Neural crest cell (in vitro differentiated cells): ENCODE measurements at places on chromosomes 16 and 17. TPM values are rescaled to one million over a fixed set of nuclear protein-coding genes. Genes with fewer than 3 reads are reported as not detected.
A peak's percentile ranks its signal among the peaks of the same experiment; 100 is the strongest.

DNA sequence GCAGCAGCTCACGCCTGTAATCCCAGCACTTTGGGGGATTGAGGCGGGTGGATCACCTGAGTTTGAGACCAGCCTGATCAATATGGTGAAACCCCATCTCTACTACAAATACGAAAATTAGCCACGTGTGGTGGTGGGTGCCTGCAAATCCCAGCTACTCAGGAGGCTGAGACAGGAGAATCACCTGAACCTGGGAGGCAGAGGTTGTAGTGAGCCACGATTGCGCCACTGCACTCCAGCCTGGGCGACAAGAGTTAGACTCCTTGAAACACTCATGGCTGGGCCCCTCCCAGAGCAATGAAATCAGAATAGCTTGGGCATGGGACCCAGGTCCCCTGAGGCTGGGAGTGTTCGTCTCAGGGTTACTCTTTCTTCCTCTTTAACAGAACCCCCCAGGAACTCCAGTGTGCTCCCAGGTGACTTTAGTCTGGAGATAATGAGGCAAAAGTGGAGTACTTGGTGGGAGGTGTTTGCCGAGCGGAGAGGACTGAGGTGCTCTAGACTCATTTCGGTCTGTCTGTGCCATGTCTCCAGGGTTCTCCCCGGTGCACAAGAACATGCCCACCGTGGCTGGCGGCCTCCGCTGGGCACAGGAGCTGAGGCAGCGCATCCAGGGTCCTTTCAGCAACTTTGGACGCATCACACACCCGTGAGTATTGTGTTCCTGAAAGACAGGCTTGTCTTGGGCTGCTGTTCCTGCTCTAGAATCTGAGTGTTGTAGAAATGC lies 41.6 kb downstream of the DNAH9 start:
- no peak for DNase-seq

DNA sequence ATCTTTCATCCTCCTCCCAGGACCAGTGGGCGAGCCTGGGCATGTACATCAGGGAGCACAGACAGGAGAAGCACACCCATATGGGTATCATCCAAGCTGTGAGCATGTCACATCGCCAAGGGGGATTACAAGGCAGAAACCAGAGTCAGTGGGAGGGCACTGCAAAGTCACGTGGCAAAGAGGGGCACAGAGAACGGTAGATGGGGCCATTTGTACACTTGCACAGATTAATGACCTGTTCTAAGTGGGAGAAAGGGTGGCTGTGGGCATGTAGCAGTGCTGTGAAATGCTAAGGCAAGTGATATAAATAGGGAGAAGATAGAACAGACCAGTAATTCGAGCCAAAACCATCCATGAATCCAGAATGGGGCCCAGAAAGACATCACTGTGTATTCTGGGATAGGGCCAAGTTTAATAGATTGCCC lies 265.0 kb downstream of the CPPED1 start:
- DNase-seq, result no peak

DNA sequence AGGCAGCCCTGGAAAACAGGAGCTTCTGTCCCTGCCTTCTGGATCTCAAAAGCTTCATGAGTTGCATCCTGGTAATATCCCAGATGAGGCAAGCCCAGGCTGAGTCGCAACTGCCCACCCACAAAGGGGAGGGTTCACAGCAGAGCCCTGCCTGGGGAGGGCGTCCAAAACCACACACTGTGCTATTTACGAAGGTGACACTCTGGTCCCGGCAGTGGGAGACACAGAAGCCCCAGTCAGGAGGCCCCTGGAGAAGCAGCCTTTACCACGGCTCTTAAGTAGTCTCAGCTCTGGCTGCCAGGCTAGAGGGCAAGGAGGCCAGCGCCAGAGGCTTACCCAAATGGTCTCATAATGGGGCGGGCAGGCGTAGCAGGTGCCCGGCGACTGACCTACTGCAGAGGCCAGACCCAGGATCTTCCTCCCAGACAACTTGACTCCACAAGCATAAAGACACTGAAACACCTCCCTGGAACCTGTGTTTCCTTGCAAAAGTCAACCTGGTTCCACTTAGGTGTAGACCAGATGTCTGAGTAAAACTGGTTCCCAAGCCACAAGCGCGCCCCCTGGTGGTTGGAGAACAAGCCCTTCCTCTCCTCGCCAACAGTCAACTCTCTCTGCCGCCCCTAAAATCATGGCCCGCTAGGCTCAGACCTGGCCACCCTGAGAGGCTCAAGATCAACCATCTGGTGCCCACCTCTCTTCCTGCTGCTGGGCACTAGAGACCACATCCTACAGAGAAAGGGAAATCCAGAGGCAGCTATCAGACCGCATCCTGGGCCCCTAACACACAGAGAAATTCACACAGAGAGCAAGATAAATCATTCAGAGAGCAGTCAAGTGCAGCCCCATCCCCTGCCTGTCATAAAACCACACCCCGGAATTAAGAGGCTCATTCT lies 5.2 kb downstream of the AXIN2 start:
- peak; percentile 90 for DNase-seq

The C17orf78 gene
- total RNA-seq, result not detected in 2 replicates

GRCh38 chr17:64413513-64413912 lies 22.9 kb upstream of the PECAM1 start:
- no peak for DNase-seq
